ENCODE measurements at places on chromosomes 7 and 10.
A peak's percentile ranks its signal among the peaks of the same experiment; 100 is the strongest.

DNA sequence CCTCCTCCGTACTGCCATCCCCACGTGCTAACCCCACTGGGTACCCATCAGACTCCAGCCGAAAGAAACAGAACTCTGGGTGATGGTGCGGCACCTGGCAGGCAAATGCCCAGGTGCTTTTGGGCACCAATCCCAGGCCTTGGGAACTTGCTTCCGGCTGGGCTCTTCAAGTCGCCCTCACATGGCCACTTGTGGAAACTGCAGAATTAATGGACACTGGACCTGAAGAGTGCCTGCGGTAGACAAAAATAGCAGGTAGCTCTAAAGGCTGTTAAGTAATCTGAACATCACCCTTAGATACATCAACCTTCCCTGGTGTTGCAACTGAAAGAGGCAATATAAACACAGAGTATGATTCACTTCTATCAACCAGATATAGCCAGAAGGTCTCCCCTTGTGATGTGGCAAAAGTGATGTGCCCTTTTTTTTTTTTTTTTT lies 644.4 kb downstream of the GRM8 start:
- DNase-seq = no peak

DNA sequence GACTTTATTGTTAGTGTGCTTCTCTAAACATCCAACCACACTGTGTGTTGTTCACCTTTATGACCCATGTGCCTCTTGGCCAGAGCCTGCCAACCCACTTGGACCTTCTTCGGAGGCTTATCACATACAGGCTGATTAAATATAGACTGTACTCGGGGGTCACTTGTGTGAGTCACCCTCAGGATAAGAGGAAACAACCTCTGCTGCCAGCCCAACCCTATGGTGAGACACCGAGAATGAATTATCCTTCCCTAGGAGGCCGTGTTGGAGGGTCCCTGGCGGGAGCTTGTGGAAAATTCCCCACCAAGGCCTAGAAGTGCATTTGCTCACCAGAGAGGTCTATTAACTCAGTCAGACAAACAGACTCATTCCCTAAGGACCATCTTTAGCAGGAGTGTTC lies 63.0 kb downstream of the FAS start:
- DNase-seq = no peak

GRCh38 chr7:36088553-36088952 lies 64.5 kb upstream of the EEPD1 start:
- DNase-seq = no peak

- DNase-seq = no peak
These were observed 74.3 kb downstream of the COL26A1 start for GRCh38 chr7:101436857-101437576.

- no peak for DNase-seq
These were observed 142.8 kb upstream of the SEMA3A start for GRCh38 chr7:84337429-84337828.

GRCh38 chr7:129213828-129214227 lies 11.0 kb upstream of the AHCYL2 start:
- DNase-seq = no peak

DNA sequence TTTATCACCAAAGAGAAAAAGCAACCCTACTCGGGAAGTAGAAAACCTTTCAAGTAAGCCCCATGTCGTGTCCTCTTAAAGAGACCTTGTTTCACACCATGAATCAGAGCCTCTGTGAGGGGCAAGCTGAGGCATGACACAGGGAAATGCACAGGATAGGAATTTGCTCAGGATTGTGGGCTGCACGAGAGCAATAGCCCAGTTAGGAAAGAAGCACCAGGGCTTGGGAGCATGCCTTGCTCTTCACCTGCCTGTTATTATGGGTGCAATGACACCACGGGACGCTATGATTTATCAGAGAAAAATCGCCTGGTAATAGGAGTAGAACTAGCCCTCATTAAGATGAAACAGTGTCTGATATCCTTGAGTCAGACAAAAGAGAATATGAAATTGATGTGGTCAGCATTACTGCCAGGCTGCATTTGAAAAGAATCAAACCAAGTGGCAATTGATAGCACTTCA lies 562.9 kb upstream of the NRP1 start:
- DNase-seq = no peak

DNA sequence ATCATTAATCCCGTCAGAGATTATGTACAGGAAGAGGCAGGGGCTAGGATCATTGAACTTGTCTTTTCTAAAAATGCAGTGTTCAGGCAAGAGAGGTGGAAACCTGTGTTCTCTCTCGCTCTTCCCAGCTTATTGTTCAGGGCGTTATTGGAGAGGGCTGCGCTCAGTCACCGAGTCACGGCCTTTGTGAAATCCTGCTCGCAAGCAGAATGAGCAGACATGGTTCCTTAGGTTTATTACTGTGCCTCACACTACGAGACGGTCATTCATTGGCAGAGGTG lies 631 bp upstream of the PRKRIP1 start:
- DNase-seq = no peak

GRCh38 chr10:6056411-6057135 lies 5.6 kb downstream of the IL2RA start:
- no peak for DNase-seq

DNA sequence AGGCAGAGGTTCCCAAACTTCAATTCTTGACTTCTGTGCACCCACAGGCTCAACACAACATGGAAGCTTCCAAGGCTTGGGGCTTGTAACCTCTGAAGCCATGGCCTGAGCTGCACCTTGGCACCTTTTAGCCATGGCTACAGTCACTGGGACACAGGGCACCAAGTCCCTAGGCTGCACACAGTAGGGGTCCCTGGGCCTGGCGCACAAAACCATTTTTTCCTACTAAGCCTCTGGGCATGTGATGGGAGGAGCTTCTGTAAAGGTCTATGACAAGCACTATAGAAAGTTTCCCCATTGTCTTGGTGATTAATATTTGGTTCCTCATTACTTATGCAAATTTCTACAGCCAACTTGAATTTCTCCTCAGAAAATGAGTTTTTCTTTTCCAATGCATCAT lies 420.9 kb upstream of the GRM3 start:
- no peak for DNase-seq

DNA sequence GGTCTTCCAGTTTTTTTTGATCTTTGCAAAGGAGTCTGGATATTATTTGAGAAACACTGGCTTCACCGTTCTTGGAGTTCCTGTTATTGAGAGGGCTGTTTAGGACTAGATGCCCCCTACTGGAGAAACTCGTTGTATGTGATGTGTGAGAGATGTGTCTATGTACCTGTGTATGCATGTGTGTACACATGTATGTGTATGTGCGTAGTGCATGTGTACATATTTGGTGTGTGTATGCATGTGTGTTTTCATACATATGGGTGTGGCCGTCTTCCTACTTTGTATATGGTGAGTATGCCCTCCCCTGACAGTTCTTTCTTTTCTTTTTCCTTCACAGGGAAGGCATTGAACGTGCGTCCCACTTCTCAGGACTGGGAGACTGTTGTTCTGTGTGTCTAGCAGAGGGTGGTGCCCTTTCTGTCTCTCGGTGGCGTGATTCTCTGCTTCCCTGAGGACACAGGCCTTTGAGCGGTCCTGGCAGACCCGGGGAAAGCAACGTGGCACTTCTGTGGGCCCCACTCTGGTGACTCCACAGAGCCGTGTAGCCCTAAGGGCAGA lies 3.0 kb upstream of the CALHM3 start:
- DNase-seq = no peak

DNA sequence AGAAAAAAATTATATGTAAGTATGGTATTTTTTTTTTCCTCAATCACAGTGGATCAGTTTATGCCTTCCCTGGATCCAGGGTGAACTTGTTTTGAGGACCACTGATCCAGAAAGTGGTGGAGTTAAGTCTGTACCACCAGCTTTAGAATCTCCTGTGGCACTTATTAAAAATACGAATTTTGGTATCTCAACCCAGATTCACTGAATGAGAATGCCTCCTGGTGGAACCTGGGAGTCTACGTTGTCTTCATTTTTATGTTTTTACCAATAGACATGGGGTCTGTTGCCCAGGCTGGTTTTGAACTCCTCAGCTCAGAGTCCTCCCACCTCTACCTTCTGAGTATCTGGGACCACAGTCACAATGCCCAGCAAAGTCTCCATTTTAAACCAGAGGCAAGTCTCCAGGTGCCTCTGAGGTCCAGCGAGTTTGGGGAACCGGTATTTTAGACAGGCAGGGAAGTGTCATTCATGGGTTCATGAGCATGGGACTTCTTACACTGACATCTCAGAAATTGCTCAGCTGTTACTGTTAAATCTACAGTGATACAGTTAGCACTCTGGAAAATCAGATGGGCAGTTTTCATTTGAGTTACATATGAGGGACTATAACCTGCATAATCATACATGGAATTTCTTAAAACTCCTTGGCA lies 200.9 kb downstream of the AUTS2 start:
- no peak for DNase-seq

DNA sequence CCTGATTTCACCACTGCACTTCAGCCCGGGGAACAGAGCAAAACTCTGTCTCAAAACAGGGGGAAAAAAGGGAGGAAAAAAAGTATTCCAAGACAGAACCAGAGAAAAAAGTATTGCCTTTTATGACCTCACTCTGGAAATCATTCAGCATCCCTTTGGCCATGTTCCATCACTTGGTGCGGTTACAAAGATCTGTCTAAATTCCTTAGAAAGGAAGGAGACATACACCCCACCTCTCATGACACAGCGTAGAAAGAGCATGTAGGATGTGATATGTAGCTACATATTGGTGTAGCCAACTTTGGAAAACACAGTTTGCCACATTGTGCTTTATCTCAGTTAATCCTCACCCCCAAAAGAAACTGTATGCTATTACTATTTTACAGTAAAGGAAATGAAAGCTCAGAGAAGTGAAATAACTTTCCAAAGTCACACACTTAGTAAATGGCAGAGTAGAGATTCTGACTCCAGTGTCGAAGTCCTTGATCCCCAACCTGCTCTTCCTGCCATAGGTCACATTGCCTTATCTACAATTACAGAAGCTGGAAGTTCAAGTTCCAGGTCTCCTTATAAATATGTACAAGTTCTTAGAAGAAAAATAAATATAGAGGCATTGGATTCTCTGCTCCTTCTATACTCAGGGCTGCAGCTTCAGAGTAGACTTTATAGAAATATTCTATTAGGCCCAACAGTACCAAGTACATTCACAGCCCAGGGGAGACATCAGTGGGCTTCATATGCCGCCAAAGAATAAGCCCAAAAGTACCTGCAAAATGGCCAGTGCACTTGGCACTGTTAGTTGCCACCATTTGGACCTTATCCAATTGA lies 91.6 kb upstream of the KMT2E start:
- no peak for DNase-seq

DNA sequence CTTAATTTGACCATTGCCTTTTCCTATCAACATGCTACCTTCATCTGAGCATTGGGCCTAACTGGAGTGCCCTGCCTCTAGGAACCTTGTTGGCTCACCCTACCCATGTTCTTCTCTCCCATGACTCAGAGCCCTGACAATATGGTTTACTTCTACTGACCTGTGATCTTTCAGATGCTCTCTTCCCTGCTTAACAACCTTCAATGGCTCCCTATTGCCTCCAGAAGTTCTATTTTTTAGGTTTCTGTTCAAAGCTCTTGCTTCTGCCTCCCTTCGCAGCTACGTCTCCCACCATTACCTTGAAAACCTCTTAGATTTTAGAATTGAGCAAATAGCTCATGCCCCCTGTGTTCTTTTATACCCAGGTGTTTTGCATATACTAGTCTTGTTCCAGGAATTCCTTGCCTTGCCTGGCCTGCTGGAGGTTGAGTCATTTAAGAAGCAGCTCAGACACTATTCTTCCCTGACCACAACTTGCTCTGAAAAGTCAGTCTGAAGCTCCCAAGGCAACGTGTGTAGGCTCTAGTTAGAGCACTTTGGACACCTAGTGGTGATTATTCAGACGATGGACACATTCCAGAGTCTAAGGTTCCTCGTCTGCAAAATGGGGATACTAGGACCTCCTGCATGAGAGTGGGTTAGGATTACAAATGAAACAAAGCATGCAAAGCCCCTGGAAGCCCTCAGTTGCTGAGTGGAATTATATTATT lies 64.4 kb upstream of the EMX2 start:
- no peak for DNase-seq

- no peak for DNase-seq
These were observed 3.9 kb downstream of the LRIT1 start for GRCh38 chr10:84237199-84238051.

DNA sequence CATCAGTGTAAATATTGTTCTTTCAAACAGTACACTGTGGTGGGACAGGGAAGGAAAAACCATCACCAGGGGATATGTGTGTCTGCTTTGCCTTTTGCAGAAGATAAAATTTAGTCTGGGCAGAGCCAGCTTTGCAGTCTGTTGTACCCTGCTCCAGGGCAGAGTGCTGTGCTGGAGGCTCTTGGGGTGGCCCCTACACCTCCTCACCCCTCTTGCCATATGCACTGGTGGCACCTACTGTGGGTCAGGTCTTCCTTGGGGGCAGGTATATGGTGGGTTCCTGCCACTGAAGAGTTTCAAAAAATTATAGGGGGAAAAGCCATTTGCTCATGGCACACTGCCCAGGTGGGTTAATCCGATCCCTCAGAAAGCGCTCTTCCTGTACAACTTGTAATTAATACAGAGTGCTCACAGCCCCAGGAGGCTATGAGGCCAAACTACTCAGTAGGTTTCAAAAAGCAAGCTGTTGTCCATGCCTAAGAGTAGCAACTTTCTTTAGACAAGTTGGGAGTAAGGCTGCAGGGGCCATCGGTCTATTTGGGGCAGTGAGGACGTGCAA lies 112.7 kb upstream of the BMPER start:
- peak; percentile 18 for DNase-seq

DNA sequence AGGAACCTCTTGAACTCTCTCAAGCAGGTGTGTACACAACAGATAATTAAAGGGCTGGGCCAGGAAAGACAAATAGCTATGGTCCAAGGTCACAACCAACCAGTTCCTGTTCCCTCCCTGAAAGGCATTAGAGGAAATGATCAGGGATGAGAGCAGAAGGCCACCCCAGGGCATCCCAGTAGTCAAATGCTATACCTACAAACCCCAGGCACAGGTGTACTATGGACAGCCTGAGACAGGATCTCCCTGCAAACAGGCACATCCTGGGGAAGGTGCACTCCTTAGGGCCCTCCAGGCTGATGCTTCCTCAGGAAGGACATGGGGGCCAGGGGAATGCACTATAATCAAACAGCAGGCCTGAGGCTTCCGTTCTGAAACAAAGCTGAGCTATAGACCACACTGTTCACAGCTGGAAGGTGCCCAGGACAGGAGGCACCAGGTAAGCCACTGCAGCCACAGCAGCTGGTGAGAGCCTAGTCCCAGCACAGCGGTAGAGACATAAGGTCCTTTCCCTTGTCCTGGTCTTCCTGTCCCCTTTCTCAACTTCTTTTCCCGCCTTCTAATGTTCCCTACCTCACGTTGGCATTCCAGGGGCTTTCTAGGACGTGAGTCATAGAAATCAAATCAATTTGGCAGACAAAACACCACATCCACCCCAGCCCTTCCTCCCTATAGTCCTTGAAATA lies 13.3 kb downstream of the PARP12 start:
- DNase-seq = no peak
